ENCODE measurements at places on chromosomes 2 and 18.

DNA sequence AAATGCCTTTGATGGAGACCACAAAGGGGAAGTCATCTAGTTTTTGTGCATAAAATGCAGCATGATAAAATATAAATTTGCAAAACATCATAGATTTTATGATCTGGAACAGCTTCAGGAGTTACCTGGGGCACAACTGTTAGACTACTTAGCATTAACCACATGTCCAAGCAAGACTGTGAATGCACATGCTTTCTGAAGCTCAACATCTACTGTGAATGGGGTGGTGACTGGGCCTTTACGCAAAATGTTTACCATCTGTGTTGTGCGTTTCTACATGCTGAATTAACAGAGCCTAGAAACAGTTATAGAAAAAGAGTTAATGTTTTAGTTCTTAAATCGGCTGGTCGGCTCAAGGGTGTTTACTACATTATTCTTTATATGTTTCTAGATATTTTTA lies 45.5 kb downstream of the KCTD1 start:
- DNase-seq: no peak

DNA sequence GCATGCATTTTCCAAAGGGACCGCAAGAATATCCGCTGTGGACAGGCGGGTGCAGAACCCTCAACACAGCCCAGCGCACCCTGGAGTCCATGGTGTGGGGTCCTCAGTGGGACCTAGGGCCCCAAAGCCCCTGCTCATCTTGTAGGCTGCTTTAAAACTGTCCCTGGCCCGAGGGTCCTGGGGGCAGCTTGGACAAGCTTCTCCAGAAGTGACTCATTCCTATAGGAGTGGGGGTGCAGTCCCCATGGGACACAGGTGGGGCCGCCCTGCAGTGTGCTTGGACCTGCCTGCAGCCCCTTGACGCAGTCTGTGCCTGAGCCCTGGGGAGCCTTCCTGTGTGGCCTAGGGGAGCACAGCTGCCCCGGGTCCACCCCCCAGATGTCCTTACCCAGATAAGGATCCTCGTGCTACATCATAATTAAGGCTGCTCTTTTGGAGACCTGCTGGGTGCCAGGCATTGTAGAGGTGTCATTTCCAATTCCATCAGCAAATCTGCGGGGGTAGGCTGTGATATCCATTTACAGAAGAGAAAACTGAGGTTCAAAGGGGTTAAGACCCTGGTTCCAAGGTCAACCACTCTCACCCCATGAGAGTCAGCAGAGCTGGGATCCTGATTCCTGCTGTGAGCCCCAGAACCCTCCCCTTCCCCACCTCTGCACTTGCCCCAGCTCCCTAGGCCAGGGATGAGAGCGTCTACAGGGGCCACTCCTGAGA lies 1.7 kb upstream of the HS6ST1 start:
- DNase-seq: peak; percentile 15

DNA sequence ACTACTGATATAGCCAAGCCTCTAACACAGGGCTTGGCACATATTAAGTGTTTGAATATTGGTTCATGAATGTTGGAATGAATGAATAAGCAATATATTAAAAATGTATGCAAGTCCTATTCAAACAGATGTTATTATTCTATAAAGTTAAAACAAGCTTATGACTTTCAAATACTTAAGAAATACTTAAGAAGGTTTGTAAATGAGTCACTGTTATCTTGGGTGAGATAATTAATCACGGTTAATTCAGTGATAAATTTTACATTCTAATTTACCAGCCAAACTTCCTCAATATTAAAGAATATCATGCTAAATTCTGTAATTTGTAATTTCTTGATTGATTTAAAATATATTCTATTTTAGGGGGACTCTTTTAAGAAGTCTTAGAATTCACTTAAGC lies 74.8 kb downstream of the RBMS1 start:
- DNase-seq: no peak

DNA sequence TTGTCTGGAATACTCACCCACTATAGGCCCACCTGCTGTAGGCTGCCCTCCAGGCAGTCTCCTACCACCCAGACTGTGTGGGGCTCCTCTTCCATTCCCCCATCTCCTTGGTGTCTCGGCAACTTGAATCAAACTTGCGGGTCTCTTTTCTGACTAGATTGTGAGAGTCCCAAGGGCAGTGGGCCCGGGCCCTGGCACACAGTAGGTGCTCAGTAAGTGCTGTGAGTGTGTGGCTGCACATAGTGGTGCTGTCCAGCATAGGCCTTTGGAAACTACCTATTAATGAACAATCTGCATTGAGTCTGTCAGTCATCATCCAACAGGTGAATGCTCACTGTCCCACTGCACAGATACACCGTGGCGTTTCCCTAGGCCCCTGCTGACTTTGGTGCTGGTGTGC lies 43.6 kb upstream of the ASB1 start:
- DNase-seq: no peak

DNA sequence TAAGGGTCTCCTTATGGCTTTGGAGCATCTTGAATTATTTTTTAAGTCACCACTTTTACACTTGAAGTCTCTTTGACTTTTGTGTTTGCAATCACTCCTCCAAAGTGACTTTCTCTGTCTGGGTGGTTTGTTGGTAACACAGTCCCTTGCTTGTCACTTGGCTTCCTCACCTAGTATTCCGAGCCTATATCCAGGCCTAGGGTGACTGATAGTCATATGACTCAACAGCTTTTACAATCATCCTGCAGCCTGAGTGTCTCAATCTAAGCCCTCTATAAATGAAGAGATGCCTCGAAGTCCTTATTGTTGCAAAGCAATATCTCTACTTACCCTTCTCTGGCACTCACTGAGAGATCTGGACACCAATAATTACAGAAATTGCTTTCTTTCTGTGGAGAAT lies 53.9 kb upstream of the SETBP1 start:
- no peak for DNase-seq

DNA sequence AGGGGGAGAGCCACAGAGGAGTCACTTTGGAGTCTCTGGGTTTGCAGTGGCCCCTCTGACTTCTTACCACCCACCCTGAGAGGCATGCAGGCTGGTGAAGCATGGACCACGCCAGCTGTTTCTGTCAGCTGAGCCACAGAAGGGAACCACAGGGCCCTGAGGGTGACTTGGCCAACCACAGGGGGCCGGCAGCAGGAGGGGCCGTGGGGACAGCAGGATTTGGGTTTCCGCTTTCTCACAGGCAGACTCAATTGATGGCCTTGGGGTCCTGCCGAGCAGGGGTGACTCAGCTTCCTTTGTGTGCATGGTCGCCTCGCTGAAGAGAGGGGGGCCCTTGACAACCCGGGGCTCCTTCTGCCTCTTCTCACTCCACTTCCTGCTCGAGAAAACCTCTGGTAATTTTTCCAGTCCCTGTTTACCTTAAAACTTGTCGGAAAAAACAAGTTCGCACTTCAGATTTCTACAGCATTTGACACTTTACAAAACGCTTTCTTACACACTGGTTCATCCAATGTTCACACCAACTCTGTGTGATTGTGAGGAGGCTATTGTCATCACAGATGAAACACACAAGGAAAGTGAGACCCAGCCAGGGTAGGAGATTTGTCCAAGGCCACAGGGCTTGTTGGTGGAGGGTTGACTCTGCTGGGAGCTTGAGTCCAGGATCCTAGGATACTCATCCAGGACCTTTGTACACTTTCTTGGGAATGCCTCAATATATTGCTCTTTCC lies 311.2 kb downstream of the LPIN1 start:
- DNase-seq: no peak

DNA sequence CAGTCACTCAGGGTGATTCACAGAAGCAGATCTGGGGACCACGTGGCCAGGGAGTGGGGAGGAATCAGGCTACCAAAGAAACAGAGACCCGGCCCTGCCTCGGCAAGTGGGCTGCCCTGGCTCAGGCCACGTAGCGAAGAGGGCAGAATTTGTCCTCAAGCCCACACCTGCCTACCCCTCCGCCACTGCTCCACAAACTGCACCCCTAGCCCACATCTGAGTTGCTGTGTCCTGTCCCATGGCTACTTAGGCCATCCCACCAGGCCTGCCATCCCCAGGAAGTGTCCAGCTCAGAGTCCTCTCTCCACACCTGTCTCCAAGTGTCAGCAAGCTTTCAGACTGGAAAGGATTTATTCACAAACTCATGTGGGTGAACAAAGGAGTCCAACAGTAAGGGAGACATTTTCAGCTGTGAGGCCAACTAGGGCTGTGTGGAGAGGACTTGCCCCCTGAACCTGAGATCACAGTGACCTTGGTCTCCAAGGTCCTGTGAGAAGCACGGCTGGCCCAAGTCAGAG lies 31.7 kb upstream of the ASPRV1 start:
- no peak for DNase-seq

DNA sequence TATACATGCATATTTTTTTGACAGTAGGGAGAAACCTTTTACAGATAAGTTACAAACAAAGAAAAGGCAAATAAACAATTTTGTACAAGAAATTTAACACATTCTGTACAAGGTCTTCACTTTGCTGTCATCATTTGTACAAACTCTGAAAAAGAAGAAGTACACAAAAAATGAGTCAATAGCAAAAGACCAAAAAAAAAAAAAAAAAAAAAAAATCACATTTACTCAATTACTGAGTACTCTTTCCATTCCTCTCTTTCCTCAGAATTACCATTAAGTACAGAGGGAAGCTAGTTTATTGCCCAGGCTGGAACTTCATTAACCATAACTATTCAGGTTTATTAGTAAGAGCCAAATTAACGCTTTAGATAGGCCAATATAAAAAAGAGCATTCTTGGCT lies 5.6 kb upstream of the STPG4 start:
- no peak for DNase-seq

DNA sequence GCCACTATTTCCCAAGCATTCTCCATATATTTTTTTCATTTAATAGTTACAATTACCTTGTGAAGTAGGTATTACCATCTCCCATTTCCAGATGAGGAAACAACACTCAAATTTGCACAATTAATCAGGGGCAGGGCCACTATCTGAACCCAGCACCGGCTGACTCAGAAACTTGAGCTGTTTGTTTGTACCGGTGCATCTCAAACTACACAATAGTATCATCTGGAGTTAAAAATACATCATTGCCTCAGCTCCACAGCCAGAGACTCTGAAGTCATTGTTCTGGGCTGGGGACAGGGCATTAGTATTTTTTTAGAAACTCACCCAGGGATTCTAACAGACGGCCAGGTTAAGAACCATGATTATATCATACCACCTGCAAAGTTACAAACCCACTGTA lies 55.9 kb downstream of the CDCA7 start:
- DNase-seq: no peak

- DNase-seq: peak; percentile 28
Measured at GRCh38 chr2:170229125-170229524, 51.2 kb downstream of the MYO3B start.

GRCh38 chr2:235171550-235172031 lies 219.8 kb downstream of the SH3BP4 start:
- no peak for DNase-seq

- DNase-seq: peak; percentile 13
Measured at GRCh38 chr18:69032009-69032408, 234.1 kb downstream of the CCDC102B start.

GRCh38 chr18:25805939-25806338 lies 284.5 kb downstream of the SS18 start:
- DNase-seq: no peak

DNA sequence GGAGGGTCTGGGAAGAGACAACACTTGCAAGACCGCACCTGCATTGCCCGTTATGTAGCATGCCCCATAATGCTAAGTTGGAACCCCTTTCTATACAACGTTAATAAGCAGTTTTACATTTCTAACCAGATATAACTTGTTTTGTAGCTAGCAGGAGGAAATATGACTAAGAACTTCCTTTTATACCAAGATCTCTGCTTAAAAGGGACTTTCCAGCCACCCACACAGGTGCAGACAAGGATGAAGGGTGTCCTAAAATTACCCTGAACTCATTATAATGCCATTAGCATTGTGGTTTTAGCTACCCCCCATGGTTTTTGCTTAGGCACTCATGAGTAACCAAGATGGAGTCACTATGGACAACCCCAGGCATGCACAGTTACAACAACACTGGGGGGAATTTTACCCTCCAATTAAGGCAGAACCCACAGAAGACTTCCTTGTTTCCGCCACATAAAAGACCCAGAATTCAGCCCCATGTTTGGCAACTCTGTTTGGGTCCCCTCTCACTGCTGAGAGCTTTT lies 362.8 kb downstream of the CBLN2 start:
- no peak for DNase-seq

- no peak for DNase-seq
Measured at GRCh38 chr2:492178-492577, 185.0 kb downstream of the TMEM18 start.

- peak; percentile 11 for DNase-seq
Measured at GRCh38 chr2:188089901-188090300, 201.8 kb upstream of the GULP1 start.

DNA sequence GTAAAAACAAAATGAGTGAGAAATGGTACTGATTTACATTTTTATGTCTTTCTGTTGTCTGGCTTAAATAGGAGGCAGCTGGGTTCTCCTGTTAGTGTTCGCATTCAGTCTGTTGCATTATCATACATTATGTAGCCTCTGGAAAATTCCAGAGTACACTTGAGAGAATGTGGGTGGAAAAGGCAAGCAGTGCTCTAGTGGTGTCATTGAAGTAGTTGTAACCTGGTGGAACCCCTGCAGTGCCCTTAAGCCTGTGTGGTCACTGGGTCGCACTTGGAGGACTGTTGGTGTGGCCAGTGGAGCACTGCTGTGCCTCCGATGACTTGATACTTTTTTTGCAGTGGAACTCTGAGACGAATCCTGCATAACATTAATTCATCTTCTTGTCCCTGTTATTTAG lies 52.4 kb downstream of the USP14 start:
- DNase-seq: no peak

- DNase-seq: no peak
Measured at GRCh38 chr18:69586537-69586936, 185.8 kb downstream of the DOK6 start.

DNA sequence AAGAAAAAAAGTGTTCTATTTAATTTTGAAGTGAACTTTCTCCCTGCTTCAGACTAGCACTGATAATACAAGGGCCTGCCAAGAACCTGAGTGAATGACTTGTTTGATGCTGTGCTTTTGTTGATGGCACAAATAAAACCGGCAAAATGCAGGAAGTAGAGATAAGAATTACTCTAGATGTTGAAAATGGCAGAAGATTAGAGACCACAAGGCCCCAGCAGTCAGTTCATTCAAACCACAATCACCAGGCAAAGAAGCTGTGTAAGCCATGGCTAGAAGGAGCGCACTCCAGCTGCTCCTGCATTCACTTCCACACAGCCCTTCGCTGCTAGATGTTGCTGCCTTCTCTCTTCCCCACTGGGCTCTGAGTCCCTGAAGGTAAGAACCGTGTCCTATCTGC lies 297.1 kb downstream of the AGPS start:
- peak; percentile 18 for DNase-seq
